Caco-2 (cell line): ENCODE measurements at places on chromosomes 1 and 21.

DNA sequence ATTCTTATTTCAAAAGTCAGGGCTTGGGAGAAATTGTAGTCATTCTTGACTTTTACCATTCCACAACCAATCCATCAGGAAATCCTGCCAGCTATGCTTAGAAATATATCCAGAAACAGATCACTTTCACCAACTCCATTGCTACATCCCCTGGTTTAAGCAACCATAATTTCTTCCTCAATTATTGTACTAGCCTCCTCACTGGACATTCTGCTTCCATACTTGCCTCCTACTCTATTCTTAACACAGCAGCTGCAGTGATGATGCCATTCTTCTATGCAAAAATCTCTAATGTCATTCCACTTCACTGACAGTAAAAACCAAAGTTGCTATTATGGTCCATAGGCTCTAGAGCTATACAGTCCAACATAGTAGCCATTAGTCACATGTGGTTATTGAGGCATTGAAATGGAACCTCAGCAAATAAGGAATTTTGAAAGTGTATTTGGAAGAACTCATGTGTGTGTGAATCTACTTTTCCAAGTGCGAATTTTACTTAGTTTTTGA lies 110.7 kb upstream of the KIAA0040 start:
- DNase-seq, result no peak

GRCh38 chr1:228434689-228435088 lies 18.0 kb upstream of the TRIM17 start:
- no peak for DNase-seq

- no peak for DNase-seq
These were observed at the start of gene TNFRSF25 for GRCh38 chr1:6466023-6466422. Gene TNFRSF25 (minus strand): TSS chr1:6466173. CDS start chr1:6466107, 66 bp downstream.

- DNase-seq, result no peak
These were observed 207.5 kb downstream of the MATN1 start for GRCh38 chr1:30515755-30516484.

DNA sequence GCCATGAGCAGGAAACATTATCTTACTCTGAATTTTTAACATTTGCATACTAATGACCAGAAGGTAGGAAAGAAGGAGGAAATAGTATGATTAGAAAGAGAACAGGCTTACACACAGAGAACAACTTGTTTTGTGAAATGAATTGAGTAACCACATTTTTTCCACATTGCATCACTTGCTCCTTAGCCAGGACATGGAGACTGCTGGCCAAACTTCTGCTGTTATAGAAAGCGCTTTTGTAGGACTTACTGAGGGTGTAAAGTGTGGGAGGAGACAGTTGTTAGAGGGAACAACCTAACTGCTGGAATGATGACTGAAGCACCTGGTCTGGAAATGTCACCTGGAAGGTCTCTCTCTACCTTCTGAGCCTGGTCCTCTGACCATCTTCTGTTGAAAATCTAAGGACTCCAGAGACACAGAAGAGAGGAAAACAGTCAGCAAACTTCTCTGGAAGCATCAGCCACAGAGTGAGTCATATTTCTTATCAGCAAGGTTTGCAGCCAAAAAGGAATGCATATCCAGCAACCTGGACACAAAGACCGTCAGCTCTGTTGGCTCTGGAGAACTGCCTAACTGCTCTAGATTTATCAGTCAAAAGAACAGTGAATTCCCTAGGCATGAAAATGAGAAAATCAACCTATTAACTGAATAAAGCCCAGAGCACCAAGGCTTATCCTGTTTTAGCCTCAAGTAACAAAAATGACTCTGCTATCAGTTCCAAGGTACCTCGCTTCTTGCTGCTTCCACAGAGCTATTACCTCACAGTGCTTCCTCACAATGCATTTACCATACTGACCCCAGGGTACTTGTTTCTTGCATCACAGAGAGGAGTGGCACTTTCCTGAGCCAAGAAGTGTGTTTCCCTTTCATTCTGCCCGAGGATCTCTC lies 88.0 kb upstream of the SLFNL1 start:
- peak; percentile 43 for DNase-seq

- DNase-seq, result no peak
These were observed 239.8 kb upstream of the C1orf105 start for GRCh38 chr1:172180501-172181285.

DNA sequence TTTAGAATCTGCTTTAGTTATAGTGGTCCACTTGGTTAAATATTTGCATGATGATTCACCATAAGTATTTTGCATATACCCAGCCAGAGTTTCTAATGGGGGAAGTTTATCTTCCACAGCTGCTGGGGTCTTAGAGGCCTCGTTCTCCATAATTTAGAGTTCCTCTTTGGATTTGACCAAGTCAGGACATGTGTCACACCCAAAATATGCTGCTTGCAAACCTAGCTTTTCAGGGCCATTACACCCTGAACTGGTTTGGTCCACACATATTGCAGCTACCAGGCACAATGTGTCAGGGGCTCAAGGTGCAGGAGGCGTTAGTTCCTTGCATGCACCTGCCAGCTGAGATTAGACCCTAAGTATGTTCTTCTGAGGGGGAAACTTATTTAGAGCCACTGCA lies 17.1 kb upstream of the FMO4 start:
- DNase-seq, result no peak

DNA sequence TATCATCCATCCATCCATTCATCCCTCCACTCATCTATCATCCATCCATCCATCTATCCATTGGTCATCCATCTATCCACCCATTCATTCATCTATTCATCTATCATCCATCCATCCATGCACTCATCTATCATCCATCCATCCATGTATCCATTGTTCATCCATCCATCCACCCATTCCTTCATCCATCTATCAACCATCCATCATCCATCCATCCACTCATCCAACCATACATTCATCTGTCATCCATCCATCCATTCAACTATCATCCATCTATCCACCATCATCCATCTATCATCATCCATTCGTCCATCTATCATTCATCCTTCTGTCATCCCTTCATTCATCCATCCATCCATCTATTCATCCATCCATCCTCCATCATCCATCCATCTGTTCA lies 61.1 kb downstream of the UMODL1 start:
- DNase-seq, result no peak

DNA sequence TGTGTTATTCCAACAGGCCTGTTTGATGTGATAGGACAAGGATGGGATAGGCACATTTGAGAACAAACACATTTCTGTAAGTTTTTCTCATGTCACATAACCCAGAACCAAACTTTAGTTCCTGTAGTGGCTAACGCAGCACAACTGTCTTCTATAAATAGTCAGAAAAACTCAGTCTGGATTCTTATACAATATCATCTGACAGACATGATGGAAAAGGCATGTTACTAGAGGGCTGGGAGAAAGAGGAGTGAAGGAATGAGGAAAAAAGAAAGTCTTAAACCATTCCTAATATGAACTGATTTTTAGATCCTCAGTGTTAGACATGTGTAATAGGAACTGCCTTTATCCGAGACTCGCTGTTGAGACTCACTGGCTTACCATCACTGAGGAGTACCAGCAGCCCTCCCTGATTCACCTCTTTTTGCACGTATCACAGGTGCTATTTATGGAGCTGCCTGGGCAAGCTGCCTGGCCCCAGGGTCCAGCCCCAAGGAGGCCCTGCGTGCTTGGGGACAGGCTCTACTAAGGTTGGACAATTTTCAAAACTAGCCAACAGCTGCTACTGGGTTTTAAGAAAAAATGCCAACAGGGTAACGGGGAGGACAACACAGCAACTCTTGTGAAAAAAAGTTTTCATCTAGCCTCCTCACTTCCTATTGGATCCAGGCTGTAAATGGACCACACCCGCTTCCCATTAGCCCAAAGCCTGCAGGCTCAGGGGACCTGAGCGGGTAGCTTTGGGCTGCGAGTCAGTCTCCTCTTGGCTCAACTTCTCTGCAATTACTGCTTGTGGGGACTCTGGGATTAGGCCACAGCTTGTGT lies 30.7 kb upstream of the SERBP1 start:
- no peak for DNase-seq

DNA sequence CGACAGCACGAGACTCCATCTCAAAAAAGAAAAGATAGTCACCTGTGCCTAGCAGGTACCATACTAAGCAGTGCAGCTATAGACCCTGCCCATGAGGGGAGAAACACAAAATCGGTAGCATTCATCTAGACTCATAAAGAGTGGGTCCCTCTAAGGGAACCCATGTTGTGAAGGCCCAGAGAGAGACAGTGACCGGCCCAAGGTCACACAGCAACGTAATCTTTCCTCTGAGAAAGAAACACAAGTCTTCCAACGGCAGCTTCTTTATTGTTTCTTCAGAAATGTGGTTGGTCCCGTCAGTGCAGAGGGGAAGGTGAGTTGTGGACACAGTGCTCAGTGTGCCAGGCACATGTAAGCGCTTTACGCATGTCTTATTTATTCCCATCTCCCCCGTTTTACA lies 198.6 kb upstream of the TMEM51 start:
- no peak for DNase-seq

- DNase-seq, result no peak
These were observed 203.2 kb downstream of the SDCCAG8 start for GRCh38 chr1:243459059-243459458.

GRCh38 chr1:197017558-197018146 lies 40.3 kb downstream of the CFHR5 start:
- DNase-seq, result no peak

DNA sequence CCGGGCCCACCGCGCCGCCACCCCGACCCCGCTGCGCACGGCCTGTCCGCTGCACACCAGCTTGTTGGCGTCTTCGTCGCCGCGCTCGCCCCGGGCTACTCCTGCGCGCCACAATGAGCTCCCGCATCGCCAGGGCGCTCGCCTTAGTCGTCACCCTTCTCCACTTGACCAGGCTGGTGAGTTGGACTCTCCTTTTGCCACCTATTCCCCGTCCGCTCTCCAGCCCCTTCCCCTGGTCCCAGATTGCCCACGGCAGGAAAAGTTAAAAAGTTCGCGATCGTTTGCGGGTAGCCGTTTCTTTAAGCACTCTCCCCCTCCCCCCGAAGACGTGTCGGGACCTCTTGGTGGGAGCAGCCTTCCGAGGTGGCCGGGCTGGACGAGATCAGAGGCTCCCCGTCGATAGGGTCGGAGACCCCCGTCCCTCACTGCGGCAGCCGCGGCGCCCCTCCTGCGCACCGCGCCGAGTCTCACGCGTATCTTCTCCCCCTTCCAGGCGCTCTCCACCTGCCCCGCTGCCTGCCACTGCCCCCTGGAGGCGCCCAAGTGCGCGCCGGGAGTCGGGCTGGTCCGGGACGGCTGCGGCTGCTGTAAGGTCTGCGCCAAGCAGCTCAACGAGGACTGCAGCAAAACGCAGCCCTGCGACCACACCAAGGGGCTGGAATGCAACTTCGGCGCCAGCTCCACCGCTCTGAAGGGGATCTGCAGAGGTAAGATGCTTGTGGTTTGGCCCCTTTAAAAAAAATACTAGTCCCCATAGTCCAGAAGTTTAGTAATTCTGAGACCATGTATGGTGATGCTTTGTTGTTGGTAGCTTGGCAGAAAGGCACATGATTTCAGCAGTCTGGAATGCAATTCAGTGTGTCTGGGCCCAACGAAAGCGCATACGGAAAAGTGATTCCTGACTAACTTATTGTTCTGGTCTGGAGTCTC lies 576 bp downstream of the CCN1 start:
- peak; percentile 81 for DNase-seq

DNA sequence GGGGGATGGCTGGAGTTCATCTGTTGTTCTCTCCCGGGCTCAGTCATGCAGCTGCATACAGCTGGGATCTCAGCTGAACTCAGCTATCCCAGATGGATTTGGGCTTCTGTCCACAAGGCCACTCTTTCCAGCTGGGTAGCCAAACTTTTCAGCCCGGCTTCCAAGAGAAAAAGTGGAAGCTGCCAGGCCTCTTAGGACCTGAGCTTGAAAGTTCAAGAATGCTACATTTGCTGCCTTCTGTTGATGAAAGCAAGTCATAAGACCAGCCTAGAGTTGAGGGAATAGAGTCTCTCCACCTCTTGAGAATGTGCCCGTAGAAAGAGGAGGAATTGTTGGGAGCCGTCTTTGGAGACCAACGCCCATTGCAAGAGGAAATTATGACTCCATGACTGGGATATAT lies 95.3 kb downstream of the C1orf21 start:
- no peak for DNase-seq

GRCh38 chr1:161106431-161106830 lies 8.3 kb downstream of the KLHDC9 start:
- no peak for DNase-seq

DNA sequence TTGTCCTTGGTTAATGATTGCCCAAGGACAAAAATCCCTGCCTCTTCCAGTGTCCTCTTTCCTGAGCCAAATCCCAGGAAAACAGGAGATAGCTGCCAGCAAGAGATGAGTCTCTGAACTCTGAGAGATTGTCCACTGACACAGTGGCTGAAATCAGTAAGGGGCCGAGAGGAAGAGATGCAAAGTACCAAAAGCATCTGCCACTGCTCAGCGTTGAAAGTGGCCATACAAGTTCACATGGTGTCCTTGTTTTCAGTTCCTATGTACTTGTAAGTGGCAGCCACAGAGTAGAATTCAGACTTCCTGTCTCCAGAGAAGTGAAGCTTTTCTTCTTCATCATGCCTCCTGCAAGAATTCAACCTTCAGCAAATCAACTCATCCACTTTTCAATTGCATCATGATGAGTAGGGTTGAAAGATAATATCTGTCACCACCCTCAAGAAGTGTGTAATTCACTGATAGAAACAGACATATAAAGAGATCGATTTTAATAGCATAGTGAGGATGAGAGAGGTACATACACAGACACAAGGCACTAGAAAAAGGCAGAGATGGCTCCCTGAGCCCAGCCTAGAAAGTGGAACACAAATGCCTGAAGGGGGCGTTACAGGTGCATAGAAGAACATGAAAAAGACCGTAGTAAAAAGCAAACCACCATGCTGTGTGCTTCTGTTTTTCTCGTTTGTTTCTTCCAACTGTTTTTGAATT lies 185.8 kb downstream of the MRPL39 start:
- DNase-seq, result no peak

GRCh38 chr1:1291023-1291528 lies 10.8 kb downstream of the SCNN1D start:
- no peak for DNase-seq

DNA sequence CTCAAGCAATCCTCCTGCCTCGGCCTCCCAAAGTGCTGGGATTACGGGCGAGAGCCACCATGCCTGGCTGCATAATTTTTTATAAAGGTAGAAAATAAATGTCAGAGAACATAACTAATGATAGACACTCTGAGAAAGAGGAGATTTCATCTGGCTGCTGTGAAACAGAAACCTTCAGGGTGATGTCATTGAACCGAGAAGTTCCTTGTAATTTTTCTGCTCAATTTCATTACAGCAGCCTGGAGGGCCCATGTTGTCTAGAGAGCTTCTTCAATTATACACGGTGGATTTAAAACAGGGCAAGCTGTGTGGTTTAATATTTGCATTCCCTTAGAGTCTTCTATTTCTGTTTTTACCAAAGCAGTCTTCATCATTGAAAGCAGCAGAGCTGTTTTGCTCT lies 64.3 kb upstream of the MORC3 start:
- DNase-seq, result no peak
